Activated naive CD4-positive, alpha-beta T cell treated with Interleukin-2 at 50 U/mL for 16 hours (primary cell): ENCODE measurements at places on chromosomes 5 and 9.

DNA sequence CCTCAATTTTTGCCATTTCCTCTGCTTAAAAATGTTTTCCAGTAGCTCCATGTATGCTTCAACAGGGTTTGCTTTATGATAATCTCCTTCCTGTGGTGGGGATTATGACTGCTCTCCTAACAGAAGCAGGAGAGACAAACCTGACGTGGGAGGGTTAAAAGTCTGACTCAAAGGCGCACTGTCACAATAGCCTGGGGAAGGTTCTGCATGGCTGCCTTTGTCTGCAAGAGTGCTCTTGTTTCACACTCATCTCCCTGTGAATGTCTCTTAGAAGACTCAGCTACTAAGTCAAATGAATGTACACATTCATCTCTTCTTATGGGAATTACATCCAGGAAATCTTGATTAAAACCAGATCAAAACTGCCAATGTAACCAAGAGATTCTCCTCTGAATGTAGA is 90.9 kb upstream of the MTAP start:
- DNase-seq = peak; percentile 8

DNA sequence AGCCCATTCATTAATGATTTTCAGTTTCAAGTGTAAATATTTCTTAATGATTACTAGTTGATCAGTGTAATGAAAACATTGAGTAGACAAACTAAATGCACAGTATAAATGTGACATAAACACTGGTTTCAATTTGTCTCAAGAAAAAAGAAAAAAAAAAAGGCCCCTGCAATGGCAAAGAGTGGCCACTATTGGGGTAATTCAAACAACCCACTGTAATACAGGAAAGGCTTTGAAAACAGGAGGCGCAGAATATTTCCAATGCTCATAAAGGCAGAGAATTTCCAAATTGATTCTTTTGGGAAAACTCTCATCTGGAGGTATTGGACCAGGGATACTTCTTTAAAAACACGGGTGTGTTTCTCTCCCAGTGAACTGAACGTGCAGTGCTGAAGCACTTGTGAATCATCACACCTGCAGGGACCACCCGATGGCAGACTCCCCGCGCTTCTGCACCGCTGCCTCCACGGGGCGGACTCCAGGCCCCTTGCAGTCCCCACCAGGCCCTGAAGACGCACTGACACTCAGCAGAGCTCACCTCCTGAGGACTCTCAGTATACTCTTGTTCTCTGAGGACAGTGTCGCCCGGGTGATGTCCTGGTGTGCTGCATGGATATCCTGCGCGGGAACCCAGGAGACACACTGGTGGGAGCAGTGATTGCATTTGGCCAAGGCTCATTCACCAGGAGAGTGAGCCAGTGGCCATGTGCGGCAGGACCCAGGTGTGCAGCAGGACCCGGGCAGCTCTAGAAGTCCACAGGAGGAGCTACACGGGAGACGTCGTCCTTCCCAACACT is 227.6 kb upstream of the IRX4 start:
- DNase-seq = no peak

- no peak for DNase-seq
Measured at GRCh38 chr9:2916382-2916985, 72.6 kb upstream of the PUM3 start.

- DNase-seq = peak; percentile 12
Measured at GRCh38 chr9:83937861-83938455, 16.7 kb upstream of the KIF27 start.

DNA sequence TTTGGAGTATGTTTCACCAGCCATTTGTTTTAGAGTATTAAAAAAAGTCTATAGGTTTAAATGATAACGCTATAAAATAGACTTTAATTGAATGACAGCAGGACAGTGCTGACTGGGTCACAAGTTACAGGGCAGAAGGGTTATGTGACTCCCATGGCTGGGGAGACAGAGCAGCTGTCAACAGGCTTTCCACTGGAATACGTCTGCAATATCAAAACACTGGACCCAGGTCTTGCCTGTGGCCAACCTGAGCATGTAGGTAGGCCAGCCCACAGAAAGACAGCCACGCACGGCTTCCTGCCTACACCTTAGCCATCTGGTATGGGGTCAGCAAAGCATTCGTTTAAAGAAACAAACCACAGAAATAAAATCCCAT is 80.7 kb downstream of the OTULIN start:
- no peak for DNase-seq

- peak; percentile 25 for DNase-seq
Measured at GRCh38 chr5:142063878-142064331, 44.7 kb upstream of the NDFIP1 start.

- no peak for DNase-seq
Measured at GRCh38 chr9:134100040-134100439, 32.2 kb upstream of the BRD3 start.

GRCh38 chr9:118637681-118638080 is 731.6 kb downstream of the BRINP1 start:
- DNase-seq = no peak

DNA sequence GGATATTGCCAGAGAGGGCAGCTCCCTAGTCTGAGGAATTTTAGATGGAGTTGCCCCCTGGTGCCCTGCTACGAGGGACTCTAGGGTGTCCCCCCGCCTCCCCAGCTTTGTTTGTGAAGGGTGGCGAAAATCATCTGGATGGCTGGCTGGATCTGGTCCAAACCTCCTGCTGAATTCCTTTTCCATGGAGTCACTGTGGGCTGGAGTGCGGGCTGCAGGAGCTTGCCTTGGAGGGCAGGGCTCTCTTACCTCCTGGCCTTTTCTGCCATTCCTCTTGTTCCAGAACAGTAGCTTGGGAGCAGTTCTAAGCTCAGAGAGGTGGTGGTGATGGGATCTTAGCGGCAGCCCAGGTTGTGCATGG is 2.1 kb downstream of the SYNPO start:
- DNase-seq = no peak

- no peak for DNase-seq
Measured at GRCh38 chr9:96080364-96080763, 204.9 kb downstream of the ERCC6L2 start.

DNA sequence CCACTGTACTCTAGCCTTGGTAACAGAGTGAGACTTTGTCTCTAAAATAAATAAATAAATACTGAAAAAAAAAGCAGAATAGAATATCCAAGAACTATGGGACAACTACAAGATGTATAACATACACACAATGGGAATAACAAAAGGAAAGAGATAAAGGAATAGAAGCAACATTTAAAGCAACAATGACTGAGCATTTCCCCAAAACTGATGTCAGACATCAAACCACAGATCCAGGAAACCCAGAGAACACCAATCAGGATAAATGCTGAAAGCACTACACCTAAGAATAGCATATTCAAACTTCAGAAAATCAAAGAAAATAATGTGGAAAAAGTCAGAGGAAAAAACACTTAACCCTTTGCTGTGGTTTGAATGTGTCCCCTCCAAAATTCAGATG is 436.4 kb downstream of the ACTL7B start:
- DNase-seq = no peak

DNA sequence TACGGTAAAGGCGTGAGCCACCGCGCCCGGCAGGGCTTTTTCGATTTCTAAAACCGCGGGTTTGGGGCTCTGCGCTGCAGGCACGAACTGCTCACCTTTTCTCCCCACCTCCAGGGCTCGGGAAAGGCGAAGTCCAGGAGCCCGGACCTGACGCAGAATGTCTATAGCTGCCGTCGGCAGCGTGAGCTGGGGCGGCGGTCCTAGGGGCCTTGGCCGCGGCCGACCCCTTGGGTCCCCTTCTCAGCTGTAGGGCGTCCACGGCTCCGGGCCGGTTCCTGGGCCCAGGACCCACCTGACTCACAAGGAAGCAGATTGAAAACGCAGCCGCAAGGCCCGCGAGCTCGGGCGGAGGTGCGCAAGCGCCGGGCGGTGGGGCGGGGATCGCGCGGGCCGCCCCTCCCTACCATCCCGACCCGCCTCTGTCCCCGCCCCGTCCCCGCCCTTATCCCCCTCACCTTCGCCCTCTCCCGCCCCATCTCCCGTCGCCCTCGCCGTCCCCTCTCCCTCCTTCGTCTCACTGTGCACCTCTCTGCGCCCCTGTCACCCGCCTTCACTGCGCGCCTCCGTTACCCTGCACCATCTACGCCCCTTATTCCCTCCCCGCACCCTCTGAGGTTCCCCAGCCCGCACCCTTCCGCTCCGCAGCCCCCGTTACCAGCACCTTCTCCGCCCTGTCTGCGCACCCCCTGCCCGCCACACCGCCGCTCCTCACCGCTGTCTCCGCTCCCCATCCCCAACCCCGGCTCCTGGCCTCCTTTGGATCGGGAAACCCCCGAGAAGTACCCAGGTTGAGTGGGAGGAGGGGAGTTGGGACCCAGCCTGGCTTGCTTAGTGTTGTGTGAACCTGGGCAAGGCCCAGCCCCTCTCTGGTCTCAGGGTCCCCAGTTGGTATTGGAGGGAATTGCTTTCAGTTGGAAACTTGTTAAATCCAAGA is at the start of gene HDHD3:
TSS of gene HDHD3 (minus strand) at position 353 of the 934 bp plus-strand sequence. CDS start 2,632 bp downstream, outside the sequence.
- peak; percentile 72 for DNase-seq

GRCh38 chr9:36748322-36748899 is 175.7 kb downstream of the MELK start:
- peak; percentile 13 for DNase-seq

DNA sequence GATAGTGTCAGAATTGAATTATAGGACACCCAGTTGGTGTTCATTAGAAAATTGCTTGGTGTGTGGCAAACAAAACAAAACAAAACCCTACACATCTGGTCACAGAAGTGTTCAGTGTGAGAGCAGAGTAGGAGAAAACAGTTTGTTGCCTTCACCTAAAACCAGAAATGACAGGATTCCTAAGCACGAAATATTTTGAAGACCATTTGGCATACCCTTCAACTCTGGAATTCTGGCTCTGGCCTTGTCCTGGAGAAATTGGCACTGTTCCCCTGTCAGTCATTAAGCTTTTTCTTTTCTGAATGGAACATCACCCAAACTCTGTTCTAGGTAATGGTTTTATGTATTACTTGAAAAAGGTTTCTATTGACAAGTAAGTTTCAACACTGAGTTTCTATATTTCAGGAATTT is 110.2 kb upstream of the PCA3 start:
- no peak for DNase-seq

DNA sequence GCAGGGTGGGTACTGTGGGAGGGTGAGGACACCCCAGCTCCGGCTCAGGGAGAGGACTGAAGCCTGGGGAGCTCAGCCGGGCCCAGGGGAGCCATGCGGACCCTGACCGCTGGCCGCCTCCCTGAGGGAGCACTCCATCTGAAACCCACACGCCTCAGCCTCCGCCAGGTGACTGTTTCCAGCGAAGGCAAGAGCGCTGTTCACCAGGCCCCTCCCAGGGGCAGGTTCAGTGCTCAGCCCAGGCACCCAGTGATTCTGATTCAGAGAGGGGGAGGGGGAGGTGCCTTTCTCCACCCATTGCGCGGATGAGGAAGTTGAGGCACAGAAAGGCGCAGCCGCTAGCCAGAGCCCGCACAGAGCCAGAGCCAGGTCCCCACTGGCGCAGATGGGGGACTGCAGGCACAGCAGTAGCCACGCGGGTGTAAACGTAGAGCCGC is 27.0 kb downstream of the ADGRD2 start:
- DNase-seq = no peak

GRCh38 chr5:139982157-139982974 is 60.7 kb downstream of the NRG2 start:
- DNase-seq = no peak
